Fibroblast of upper back skin (primary cell): ENCODE measurements at places on chromosomes 6 and 20.

- peak; percentile 1 for DNase-seq
Measured at GRCh38 chr6:90715093-90715655, 128.3 kb upstream of the MAP3K7 start.

GRCh38 chr6:163782436-163783003 is 368.0 kb downstream of the QKI start:
- no peak for DNase-seq

DNA sequence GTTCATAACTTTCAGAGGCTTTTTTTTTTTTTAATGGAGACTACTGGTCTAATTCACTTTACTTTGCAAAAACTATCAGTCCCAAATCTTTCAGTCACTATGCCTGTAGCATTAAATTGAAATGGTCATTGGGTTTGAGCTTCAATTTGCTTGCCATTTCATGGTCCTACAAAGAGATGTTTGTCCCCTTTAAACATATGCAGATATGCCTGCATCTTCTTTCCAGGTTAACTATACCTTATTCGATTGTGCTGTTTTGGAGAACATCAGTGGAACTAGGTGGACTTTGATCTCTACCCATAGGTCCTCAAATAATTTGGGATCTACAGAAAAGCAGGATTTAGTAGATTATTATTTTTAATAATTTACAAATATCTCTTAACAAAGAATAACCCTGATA is 4.6 kb downstream of the POU3F2 start:
- no peak for DNase-seq

GRCh38 chr6:15061180-15061641 is 184.7 kb upstream of the JARID2 start:
- no peak for DNase-seq

DNA sequence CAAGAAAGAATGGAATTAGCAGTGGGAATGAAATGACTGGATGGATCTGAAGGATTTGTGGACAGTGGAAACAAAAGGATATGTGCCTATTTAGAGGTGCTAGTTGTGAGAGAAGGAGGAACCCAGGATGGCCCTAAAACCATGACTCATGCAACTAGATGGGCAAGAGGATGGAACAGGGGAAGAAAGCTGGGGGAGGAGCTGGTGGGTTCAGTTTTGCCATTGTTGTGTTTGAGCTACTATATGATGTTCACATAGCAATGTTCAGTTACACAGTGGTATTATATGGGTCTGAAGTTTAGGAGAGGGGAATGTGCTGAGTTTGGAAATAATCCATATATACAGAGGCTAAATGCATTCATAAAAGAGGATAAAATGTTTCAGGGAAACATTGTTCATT is 125.7 kb upstream of the SSTR4 start:
- no peak for DNase-seq

DNA sequence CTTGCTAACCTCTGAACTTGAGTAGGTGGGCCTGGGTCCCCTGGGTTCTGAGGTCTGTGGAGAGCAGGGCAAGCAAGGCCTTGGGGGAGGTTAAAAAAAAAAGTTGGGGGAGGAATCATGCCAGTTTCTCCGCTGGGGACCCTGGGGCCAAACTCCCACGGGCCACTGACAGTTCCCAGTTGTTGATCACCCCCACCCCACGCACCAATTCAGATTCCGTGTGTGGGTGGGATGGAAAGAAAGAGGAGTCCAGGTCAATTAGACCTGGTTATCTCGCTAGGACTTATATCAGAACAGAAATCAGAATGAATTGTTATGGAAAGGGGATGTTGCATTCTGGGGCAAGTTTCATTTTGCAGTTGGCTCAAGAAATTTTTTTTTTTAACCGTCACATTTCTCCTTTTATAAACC is 46.7 kb upstream of the SUPT3H start:
- no peak for DNase-seq

DNA sequence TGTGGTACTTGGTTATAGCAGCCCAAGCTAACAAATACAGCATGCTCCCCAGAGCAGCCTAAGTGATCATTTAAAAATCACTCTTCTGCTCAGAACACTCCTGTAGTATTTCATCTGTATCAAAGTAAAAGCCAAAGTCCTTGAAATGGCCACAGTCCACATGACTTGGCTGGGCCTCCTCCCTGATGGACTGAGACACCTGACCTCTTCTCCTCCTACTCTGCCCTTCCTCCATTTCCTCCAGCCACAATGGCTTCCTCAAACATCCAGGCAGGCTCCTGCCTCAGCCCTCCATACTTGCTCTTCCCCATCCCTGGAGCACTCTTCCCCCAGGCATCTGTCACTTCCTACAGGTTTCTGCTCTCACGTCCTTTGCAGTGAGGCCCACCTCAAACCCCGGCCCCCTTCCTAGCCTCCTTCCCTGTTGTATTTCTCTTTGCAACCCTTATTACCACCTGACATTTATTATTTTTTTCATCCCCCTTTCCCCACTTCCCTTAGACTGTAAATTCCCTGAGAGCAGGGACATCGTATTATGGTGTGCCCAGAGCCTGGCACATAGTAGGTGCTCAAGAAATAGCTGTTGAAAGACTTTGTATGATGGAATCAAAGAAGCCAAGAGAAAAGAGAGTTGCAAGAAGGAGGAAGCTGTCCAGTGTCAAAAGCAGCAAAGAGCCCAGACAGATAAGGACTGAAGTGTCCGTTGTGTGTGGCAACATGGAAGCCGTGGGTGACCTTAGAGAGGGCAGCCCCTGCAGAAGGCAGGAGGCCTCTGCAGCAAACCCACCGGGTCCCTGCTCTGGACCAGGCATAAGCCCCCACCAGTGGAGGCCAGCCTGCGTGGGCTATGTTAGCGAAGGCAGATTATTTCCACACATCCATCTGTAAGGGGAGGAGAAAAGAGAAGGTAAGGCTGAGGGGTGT is 87.5 kb downstream of the TRERF1 start:
- DNase-seq = no peak

DNA sequence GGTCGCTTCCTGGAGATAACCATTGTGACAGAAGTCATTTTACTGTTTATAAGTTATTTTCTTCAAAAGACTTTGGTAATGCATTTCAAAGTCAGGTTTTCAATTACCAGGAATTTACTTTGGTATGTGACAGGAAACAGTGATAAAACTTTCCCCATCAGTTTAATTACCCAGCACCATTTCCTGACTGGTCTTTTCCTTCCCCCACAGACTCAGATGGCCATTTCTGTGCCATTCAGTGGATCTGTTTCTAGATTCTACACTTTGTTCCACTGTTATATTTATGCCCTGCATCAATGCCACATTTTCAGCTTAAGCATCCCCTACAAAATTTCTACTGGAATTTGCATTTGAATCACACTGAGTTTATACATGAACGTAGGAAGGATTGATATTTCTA is 16.3 kb downstream of the RRBP1 start:
- no peak for DNase-seq

DNA sequence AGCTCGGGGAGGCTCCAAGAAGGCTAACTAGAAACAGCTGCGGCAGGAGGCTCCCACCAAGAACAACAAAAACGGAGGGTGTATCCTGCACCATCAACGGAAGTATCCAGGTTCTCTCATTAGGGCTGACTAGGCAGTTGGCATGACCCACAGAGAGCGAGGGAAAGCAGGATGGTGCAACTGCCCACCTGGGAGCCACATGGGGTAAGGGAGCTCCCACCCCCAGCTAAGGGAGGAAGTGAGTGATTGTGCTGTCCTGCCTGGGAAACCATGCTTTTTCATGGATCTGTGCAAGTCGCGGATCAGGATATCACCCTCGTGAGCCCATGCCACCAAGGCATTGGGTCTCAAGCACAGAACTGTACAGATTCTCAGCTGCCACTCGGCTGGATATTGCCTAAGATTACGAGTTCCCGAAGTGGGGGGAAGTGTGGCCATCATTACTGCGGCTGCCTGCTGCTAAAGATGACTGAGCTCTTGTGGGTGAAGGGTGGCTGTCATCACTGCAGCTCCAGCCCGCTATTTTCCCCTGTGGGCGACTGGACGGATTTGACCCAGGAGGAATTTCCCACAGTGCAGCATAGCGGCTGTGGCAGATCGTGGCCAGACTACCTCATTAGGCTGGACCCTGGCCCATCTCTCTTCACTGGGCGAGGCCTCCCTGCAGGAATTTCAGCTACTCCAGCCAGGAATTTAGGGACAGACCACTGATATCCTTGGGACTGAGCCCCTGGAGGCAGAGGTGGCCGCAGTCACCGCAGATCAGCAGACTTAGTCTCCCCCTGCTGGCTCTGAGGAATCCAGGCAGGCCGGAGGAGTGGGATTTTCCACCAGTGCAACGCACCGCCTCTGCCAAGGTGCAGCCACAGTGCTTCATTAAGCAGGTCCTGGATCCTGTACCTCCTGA is 515.7 kb downstream of the FRK start:
- DNase-seq = peak; percentile 72

GRCh38 chr6:156193381-156193780 is 583.8 kb upstream of the ARID1B start:
- DNase-seq = no peak

DNA sequence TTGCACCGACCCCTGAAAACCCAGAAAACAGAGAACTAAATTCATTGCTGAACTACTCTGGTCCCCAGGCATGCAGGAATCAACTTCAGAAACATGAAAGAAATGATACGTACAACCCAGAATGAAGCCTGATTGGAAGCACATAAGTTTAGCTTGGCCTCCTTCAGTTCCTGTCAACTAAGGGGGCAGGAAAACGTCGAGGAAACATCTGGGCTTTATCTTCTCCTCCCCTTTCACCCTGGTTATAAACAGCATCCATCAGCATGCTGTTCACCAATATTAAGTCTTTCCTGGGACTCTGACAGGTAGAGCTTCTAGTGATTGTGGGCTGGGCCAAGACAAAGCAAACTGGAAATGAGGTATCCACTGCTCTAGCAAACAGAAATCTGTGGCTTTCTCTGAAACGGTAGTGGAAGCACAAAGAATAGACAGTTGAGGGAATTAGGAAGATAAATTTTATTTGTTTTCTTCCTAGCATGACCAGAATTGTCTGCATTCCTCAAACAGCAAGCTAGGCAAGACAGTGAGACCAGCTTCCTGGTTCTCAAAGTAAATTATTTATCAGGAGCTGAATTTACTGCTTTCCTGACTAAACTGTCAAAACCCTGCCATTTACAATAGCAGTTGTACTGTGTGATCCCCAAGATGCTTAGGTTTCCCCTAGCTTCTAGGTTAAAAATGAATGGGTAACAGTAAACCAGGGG is 134.4 kb downstream of the PTPRT start:
- no peak for DNase-seq

DNA sequence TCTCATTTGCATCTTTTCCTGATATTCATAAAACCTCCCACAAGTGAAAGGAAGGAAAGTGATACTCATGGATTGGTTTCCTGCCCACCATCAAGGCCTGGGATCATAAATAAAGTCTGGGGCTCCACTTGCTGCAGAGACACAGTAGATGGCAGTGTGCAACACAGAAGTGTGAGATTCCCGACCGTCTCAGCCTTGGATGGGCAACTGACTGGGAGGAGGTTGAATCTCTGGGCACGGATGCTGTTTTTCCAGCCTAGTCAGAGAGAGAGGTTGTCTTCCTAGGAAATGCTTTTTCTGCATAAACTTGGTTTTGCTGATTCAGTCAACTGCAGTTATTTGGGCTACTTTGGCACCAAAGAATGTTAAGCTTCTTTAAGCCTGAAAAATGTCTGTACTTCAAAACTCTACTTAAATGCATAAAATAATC is 9.9 kb upstream of the RFPL4B start:
- DNase-seq = peak; percentile 89

GRCh38 chr6:159261995-159262394 is 92.8 kb downstream of the FNDC1 start:
- DNase-seq = no peak

- peak; percentile 68 for DNase-seq
Measured at GRCh38 chr6:116386581-116387299, 16.0 kb downstream of the DSE start.
